ENCODE measurements at places on chromosomes 5 and 9.
A peak's percentile ranks its signal among the peaks of the same experiment; 100 is the strongest.

GRCh38 chr9:69249337-69249736 lies 75.3 kb downstream of the TJP2 start:
- DNase-seq = no peak

DNA sequence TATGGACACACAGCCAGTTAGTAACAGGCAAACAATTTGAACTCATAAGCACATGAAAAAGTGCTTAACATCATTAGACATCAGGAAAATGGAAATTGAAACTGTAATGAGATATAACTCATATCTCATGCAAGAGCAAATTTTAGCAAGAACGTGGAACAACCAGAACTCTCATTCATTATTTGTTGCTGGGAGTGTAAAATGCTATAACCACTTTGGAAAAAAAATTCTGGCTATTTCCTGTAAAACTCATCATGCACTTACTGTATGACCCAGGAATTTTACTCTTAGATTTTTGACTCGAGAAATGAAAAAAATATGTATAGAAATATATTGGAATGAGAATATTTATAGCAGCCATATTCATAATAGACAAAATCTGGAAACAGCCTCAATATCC lies 205.7 kb upstream of the PUM3 start:
- no peak for DNase-seq

- DNase-seq = no peak
Measured at GRCh38 chr9:137728444-137729311, 109.9 kb downstream of the EHMT1 start.

- DNase-seq = no peak
Measured at GRCh38 chr9:135077497-135078200, 9.8 kb upstream of the OLFM1 start.

DNA sequence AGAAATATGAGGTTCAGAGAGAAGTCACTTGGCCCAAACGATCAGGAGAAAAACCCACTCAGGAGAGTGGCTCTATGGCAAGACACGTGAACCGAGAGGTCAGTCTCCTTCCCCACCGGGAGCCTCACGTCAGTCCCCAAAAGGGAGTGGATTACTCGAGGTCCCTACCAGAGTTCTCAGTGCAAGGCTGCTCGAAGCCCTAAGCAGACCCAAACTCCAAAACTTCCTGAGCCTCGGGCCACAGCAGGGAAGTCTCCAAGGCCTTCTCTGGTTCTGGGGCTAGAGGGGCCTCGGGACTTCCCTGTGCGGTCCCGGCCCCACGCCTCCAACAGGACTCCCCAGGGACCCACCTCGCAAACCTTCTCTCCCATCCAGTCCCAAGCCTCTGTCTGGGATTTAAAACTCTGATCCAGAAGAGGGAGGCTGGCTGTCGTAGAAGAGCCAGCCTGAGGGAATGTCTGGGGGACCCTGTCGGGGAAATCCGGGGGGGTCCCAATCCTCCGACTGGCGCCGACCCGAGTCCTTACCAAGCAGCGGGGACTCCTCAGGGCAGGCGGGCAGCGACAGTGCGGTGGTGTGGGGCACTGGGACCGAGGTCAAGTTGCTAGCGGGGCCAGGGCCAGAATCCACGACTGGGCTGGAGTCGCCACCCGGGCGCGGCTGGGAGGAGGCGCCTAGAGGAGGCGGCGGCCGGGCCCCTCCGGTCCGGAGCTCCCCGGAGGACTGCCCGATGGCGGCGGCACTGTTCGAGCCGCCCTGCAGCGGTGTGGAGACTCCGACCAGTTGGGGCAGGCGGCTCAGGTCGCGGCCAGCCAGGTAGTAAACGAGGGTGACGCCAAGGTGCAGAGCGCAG lies 679 bp downstream of the B4GALT1 start:
- DNase-seq = no peak

DNA sequence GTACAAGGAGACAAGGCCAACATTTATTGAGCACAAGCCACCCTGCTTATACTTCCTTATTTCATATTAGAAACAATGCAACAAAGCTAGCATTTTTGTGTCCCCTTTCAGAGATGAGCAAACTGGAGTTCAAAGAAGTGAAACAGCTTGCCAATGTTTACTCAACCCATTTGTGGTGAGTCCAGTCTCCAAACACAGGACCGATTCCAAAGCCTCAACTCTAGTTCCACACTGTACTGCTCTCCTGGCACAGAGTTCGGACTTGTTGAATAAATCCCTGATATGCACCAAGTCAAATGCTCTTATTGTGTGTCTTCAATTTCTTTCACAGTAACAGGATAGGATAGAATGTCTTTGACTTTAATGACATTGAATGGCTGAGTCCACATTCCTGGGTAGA lies 604.8 kb upstream of the BRINP1 start:
- no peak for DNase-seq

- DNase-seq = no peak
Measured at GRCh38 chr9:78707080-78707479, 410.2 kb downstream of the PSAT1 start.

GRCh38 chr9:26537211-26537610 lies 355.4 kb downstream of the CAAP1 start:
- DNase-seq = no peak

- no peak for DNase-seq
Measured at GRCh38 chr5:18702821-18703220, 1068.6 kb downstream of the TAF11L14 start.

GRCh38 chr5:142287096-142287972 lies 37.5 kb downstream of the SPRY4 start:
- DNase-seq = no peak

- DNase-seq = no peak
Measured at GRCh38 chr5:190366-191035, 794 bp upstream of the LRRC14B start.

- DNase-seq = no peak
Measured at GRCh38 chr5:172119921-172120688, 67.9 kb downstream of the STK10 start.

DNA sequence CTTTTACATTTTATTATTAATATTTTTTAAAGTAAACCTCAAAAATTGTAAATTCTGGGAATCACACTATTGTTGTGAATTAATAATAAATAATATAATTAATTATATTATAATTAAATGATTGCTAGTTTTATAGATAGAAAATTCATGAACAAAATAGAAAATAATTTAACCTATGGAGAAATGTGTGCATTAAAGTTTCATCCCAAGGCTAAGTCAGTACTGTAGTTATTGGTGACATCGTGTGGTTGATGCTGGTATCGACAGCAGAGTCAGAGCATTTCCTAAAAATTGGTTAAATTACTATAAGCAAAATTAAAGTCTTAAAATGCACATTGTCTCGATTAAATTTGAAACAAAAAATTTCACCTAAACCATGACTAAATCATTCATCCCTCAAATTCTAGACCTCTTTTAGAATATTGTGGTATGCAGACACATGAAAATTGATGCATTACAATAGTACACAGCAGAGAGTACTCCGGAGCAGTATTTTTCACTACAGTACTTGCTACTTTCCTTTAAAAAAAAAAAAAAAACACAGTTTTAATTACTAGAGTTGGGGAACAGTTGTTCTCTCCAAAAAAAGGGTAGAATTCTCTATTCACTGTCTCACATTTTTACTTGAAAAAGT lies 73.9 kb downstream of the RORB start:
- DNase-seq = no peak

- no peak for DNase-seq
Measured at GRCh38 chr5:128536254-128537220, 1.5 kb downstream of the FBN2 start.

DNA sequence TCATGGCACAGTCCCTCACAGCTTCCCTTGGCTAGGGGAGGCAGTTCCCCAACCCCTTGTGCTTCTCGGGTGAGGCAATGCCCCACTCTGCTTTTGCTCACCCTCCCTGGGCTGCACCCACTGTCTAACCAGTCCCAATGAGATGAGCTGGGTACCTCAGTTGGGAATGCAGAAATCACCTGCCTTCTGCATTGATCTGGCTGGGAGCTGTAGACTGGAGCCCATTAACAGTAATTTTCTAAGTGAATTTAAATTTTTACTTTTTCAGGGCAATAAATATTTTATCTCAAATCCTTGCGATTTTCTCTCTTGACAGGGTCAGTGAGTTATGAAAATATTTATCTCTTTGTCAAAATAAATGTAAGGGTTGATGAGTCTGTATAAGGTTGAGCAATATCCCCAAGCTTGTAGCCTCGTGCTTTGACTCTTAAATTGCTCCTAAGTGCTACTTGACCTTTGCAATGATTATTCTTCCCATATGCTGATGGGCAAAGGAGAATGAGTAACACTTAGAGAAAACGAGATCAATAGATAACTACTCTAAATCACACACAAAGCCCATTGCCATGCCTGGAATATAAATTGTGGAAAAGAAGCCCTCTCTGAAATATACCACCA lies 82.1 kb upstream of the MOCS2 start:
- no peak for DNase-seq

- DNase-seq = no peak
Measured at GRCh38 chr9:75669721-75670120, 220.8 kb upstream of the PCSK5 start.

- peak; percentile 39 for DNase-seq
Measured at GRCh38 chr5:59813761-59814536, 79.6 kb downstream of the PDE4D start.

- DNase-seq = no peak
Measured at GRCh38 chr5:59584858-59585846, 308.4 kb downstream of the PDE4D start.

DNA sequence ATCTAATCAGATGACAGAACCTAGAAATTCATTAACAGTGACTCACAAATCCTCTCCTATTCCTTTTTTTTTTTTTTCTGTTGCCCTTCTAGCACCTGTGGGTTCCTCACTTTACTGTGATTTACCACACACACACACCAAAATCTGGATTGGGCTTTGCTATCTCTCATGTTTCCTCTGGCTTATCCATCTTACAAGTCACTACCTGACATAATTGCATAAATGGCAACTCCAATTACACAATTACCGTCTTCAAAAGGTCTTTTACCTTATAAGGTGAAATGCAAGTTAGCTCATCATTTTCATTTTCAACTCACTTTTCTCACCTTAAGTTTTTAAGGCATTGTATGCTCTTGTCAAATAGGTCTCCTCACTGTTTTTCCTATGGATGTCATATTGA lies 426.3 kb upstream of the MEF2C start:
- DNase-seq = no peak

GRCh38 chr9:12329623-12329985 lies 363.6 kb upstream of the TYRP1 start:
- no peak for DNase-seq

DNA sequence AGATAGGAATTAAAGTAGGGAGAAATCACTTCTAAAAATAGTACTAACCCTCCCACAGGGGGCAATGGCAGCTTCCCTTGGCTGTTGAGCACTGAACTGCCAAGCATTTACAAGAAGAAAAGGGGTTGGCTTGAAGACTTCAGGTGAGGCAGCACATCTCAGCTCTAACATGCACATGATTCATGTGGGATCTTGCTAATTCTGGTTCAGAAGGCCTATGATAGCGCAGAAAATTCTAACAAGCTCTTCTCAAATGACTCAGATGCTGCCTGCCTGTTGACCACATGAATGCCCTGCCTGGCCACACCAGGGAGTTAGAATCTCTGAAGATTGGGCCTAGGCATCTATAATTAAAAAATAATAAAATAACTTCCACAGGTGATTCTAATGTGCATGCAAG lies 22.6 kb downstream of the CD180 start:
- DNase-seq = no peak

- DNase-seq = no peak
Measured at GRCh38 chr5:153496835-153497234, 6.4 kb downstream of the GRIA1 start.

DNA sequence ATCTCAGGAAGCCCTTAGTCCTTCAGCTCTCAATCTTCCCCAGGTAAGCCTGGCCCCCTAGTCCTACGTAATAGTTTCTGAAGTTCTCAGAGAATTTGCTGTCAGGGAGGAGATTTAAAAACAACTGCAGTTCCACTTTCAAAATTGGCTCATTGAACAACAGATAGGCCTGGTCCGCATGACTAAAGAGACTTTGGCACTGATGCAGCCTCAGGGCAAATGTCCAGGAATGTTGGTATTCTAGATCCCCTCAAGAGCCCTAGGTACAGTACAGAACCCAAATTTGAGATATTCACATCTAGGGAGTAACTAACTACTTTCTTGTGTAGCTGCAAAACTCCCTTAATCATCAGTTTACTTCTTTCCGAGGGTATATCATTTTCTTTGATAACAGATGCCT lies 162.8 kb downstream of the GABRG2 start:
- no peak for DNase-seq

GRCh38 chr5:98296426-98296825 lies 477.0 kb upstream of the RGMB start:
- DNase-seq = no peak

DNA sequence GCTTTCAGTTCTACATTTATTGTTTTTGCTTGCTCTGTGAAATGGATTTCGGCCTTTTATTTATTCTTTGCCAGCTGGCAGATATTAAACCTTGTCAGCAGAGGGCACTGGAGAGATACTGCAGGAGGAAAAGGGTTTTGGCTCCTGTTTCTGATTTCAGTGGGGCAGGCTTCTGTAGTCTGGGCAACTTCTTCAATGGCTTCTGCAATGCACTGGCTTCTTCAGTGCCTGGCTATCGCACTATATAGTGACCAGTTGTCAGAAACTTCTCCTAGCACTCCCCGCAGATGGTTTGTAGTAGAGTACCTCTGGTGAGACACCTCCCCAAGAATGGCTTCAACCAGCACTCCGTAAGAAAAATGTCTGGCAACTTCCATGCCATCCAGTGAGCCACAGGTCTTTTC lies 3.2 kb upstream of the NFX1 start:
- peak; percentile 45 for DNase-seq

DNA sequence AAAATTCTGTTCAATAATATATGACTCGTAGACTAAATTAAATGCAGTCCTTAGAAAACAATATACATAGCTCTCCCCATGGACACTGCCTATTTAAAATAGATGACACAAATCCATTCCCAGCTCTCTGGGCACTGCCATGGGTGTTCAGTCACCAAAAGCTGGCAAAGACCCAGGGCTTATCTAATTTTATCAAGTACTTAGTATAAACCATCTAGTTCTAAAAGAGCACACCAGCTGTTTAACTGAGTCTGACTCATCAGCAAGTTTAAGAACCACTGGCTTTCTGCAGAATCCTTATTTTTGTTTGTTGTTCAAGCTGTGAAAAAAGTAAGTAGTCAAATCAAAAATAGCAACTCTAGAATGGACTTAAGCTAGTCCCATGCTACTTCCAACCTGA lies 107.6 kb downstream of the PLPP1 start:
- DNase-seq = no peak

DNA sequence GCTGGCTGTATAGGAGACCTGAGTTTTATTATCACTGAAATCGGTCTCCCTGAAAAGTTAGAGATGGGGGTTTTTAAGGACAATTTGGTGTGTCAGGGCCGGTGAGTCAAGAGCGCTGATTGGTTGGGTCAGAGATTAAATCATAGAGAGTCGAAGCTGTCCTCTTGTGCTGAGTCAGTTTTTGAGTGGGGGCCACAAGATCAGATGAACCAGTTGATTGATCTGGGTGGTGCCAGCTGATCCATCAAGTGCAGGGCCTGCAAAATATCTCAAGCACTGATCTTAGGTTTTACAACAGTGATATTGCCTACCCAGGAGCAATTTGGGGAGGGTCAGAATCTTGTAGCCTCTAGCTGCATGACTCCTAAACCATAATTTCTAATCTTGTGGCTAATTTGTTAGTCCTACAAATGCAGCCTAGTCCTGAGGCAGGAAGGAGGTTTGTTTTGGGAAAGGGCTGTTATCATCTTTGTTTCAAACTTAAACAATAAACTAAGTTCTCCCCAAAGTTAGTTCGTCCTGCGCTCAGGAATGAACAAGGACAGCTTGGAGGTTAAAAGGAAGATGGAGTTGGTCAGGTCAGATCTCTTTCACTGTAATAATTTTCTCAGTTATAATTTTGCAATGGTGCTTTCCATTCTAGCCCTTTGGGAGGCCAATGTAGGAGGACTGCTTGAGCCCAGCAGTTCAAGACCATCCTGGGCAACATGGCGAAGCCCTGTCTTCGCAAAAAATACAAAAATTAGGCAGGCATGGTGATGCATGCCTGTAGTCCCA lies 31.6 kb upstream of the RFK start:
- no peak for DNase-seq
